ENCODE measurements at places on chromosomes 3 and 15.

- no peak for DNase-seq
Observed at GRCh38 chr3:121463745-121464144, 82.0 kb downstream of the POLQ start.

DNA sequence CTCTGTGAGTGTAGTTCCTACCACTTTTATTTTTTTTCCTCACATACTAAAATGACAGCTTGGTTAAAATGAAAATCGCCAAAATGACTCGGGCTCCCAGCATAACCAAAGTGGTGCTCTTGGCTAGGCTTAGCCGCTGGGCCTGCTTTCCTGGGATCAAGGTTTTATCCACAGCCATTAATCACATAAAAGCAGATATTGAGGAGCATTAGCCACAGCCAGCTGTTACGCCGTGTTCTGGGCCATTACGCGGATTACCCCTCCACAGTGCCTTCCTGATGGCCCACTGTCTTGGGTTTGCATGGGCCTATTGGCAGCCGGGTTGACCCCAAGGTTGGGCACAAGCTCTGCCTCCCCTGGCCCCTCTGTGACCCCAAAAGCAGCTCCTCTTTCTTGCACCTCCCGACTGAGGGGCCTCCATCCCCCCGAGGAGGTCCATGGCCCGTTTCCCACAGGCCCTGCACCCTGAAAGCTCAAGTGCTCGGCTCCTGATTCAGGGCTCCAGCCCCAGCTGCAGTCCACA, 30.4 kb upstream of the TRPM1 start:
- DNase-seq = no peak

GRCh38 chr15:63069616-63070090, 27.1 kb downstream of the TPM1 start:
- DNase-seq = no peak

DNA sequence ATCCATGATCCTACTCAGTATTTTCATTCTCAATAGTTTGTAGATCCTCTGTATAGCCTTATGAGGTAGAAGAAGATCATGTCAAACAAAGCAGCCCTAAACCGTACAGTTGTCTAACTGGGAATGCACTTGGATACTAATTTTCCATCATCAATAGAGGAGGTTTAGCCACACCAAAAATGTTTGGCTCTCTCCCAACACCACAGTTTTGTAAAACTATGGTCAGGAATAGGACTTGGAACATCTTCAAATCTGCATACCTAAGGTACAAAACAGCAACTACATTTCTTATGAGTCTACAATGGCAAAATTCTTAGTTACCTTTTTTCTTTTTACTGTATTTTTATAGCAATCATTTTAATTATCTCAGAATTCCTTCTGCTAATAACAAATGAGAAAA, 1001.6 kb downstream of the ROBO2 start:
- no peak for DNase-seq

- DNase-seq = no peak
Observed at GRCh38 chr3:9902372-9903237, at the start of gene IL17RE. Gene IL17RE, plus strand, starts transcription at chr3:9902848. Its CDS starts 85 bp downstream, at chr3:9902933.

DNA sequence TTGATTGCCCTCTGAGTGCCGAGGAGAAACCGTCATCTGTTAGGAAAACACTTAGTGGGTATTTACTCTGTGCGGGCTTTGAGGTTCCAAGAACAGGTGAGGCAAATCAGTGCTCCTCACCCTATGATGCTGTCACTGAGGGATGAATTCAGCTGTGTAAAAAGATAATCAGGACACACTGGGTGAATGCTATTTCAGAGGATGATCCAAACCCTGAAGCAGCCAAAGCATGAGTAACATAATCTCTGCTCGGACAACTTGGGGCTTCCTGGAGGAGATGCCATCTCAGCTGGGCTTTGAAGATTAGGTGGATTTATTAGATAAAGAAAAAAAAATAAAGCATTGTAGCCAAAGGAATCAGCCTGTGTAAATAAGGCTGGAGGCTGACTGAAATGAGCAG, 10.5 kb upstream of the GADL1 start:
- no peak for DNase-seq

- no peak for DNase-seq
Observed at GRCh38 chr15:94070356-94071295, 160.7 kb upstream of the MCTP2 start.

- DNase-seq = no peak
Observed at GRCh38 chr15:65222891-65223290, 11.6 kb upstream of the CILP start.

Measured in NCI-H1930 (cell line).